ENCODE measurements at places on chromosomes 13 and 19.

GRCh38 chr13:110628477-110628793 is 13.1 kb downstream of the NAXD start:
- no peak for DNase-seq

- DNase-seq: no peak
Measured at GRCh38 chr13:111535523-111535811, 215.0 kb downstream of the TEX29 start.

DNA sequence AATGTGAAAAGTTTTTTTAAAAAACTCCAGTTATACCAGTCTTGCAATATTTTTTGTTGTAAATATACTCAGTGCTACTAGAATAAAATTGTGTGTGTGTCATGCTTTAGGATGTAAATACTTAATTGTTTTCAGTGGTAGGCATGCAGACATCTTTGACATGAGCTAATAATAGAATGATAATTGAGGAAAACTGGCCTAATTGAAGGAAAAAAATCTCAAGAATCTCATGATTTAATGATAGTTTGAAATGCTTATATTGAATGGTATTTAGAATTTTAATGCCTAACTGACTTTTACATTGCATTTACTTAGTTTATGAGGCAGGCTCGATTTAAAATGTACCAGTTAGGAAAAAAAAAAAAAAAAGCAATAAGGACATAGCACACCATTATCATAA is 3.2 kb upstream of the MAB21L1 start:
- DNase-seq: no peak

DNA sequence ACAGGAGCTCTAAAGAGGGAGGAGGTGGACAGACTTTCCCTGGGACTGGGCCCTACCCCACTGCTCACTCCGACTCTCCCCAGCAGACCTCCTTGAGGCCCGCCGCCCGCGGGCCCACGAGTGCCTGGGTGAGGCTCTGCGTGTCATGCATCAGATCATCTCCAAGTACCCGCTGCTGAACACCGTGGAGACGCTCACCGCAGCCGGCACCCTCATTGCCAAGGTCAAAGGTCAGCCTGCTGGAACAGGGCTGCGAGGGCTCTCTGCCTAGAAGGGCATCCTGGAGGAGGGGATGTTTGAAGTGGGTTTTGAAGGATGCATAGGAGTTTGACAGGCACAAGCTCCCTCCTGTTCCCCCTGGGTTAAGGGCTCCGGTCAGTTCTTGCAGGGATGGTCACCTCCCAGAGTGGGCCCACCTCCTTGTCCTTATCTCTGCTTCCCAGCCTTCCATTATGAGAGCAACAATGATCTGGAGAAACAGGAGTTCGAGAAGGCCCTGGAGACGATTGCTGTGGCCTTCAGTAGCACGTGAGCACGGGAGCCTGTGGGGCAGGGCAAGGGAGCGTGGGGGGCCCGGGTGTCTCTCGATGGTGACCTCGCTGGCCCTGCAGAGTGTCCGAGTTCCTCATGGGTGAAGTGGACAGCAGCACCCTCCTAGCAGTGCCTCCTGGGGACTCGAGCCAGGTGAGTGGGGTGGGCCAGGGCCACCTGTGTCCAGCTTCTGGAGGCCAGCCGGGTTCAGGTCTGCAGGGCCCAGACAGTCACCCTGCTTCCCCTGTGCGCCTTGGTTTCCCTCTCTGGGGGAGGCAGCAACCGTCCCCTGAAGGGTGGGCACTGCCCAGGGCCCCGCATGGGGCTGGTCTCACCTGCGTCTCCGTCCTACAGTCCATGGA is 6.3 kb downstream of the ARHGAP45 start:
- DNase-seq: no peak

- DNase-seq: no peak
Measured at GRCh38 chr19:5592531-5593342, 25.0 kb upstream of the TINCR start.

GRCh38 chr13:58994777-58995176 is 1169.0 kb downstream of the DIAPH3 start:
- no peak for DNase-seq

DNA sequence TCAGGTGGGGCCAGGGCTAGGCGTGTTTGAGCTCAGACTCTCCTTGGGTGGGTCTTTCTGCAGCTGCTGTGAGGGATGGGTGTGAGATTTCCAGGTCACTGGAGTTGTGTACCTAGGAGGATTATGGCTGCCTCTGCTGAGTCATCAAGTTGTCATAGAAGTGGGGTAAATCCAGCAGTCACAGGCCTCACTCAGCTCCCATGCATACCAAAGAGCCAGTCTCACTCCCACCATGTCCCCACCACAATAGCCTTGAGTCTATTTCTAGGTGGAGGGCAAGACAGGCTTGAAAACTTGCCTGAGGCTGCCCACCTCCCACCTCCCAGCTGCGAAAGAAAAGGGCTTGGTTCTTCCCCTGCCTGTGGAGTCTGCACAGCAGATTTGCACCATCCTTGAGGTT is 194.0 kb upstream of the PCDH17 start:
- no peak for DNase-seq
